ENCODE measurements at places on chromosomes 1 and 21.

DNA sequence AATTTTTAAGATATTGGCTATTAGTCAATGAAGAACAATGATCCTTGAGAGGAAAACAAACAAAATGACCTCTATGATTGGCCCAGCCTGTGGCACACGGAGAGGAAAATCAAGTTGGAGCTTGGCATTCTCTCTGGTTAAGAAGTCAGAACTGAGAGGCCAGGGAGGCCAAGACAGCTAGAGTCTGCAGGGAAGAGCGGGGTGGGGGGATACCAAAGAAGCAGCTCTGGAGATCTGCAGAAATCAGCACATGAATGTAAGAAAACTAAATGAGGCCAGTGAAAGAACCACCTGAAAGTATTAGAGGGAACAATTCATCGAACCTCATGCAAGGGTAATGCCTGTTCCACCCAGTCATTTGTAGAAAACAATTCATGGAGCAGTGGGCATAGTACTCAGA lies 23.8 kb upstream of the C1orf115 start:
- no peak for DNase-seq

DNA sequence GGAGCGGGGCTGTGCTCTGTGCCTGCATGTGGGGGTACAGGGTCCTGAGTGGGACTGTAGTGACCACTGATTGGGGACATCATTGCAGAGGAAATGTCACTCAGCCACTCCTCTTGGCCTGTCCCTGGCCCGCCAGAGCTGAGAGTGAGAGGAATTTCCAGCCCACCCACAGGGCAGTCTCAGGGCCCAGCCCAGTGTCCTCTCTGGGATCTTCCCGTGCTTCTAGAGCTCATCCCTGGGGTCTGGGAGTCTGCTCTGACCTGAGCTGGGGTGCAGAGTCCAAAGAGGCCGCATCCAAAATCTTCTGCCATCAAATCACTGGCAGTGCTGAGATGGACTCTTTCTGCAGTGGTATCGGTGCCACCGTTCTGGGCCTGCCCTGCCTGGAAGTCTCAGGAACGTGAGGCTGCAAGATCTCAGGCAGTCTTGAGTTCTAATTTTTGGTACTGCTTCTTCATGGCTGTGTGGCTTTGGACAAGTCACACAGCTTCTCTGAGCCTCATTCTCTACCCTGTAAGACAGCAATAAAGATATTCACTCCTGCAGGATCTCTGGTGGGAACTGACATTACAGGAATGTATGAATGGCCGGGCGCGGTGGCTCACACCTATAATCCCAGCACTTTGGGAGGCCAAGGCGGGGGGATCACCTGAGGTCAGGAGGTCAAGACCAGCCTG lies 100.8 kb upstream of the TARDBP start:
- no peak for DNase-seq

- DNase-seq: no peak
Observed at GRCh38 chr1:75472089-75472970, 138.6 kb downstream of the SLC44A5 start.

DNA sequence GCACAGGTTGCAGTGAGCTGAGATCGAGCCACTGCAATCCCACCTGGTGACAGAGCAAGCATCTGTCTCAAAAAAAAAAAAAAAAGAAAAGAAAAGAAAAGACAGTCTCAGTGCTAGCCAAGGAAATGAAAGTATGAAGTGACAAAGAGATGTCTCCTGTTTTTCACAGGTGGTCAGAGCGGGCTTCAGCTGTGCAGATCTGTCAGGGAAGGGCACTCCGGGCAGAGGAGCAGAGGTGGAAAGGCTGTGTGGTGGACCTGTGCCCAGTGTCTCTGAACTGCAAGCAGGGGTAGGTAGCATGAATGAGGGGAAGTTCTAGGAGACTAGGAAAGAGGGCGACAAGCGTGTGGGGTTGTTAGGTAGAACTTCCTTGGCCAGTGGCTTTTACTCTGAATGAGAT lies 67.5 kb downstream of the CD247 start:
- no peak for DNase-seq

GRCh38 chr1:3608154-3608553 lies 3.2 kb downstream of the MEGF6 start:
- DNase-seq: no peak

- no peak for DNase-seq
Observed at GRCh38 chr1:34929497-34929852, at the start of gene DLGAP3. DLGAP3 (minus strand) TSS chr1:34929650; CDS start chr1:34905383, 24,267 bp downstream.

GRCh38 chr1:170461291-170461747 lies 70.6 kb upstream of the GORAB start:
- DNase-seq: no peak

All from sciatic nerve (tissue), 2 donors.